Common myeloid progenitor, CD34-positive (primary cell): ENCODE measurements at places on chromosomes 5 and 9.

- DNase-seq: no peak
Observed at GRCh38 chr5:54455413-54456157, at the start of gene HSPB3. Gene HSPB3, plus strand, starts transcription at chr5:54455699. Its CDS starts 91 bp downstream, at chr5:54455790.

DNA sequence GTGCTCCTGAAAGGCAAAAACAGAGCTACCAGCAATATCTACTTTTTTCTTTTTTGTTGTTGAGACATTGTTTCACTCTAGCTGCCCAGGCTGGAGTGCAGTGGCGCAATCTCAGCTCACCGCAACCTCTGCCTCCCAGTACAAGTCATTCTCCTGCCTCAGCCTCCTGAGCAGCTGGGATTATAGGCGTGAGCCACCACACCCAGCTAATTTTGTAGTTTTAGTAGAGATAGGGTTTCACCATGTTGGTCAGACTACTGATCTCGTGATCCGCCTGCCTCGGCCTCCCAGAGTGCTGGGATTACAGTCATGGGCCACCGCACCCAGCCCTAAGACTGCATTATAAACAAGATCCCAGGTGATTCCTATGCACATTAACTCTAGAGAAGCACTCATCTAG lies 17.0 kb downstream of the PLPP1 start:
- DNase-seq: no peak

DNA sequence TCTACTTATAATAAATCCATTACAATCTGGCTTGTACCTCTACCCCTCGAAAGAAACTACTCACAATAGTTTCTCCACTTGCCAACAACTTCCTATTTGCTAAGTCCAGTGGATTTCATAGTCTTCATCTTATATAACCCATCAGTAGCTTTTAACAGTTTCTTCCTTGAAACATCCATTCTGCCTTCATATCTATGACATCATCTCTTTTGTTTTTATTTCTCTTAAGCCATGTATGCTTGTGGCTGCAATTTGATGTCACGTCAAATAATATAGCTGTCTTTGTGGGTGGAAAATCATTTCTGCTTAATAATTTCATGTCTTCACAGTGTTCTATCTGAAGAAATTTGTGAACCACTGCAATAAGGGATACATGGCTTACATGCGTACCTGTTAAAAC lies 77.5 kb upstream of the GRHPR start:
- DNase-seq: no peak

DNA sequence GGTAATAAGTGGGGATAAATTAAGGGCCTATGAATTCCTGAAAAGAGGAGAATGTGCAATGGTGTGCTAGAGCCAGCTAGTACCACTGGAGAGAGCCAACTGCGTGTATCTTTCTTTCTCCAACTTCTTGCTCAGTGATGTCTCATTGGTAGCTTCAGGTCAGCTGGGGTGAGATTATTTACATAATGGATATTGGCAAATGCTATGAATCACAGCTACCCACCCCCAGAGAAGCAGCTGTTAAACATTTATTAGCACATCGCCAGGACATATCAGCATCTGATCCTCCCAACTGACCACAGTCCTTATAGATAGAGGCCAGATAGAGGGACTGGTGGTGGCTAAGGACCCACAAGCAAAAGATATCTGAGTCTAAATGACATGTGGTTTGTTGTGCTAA lies 421.3 kb downstream of the ACTL7B start:
- DNase-seq: no peak

DNA sequence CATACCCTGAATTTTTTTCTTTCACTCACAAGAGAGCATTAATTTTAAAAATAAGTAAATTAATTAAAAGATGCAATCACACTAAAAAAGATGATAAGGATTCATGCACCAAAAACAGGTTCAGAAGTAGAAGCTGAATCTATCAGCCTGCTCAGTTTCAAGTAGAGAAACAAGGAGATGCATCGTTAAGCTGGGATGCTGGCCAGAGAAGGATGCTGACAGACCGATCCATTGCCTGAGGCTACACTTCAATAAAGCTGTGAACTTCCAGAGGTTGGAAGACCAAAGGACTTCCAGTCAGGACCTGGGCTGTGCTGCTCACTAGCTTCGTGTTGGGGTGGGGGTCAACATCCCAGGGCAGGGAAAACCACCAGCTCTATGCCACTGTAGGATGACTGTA lies 457.7 kb downstream of the EFNA5 start:
- no peak for DNase-seq
